ENCODE measurements at places on chromosomes 2 and 18.

DNA sequence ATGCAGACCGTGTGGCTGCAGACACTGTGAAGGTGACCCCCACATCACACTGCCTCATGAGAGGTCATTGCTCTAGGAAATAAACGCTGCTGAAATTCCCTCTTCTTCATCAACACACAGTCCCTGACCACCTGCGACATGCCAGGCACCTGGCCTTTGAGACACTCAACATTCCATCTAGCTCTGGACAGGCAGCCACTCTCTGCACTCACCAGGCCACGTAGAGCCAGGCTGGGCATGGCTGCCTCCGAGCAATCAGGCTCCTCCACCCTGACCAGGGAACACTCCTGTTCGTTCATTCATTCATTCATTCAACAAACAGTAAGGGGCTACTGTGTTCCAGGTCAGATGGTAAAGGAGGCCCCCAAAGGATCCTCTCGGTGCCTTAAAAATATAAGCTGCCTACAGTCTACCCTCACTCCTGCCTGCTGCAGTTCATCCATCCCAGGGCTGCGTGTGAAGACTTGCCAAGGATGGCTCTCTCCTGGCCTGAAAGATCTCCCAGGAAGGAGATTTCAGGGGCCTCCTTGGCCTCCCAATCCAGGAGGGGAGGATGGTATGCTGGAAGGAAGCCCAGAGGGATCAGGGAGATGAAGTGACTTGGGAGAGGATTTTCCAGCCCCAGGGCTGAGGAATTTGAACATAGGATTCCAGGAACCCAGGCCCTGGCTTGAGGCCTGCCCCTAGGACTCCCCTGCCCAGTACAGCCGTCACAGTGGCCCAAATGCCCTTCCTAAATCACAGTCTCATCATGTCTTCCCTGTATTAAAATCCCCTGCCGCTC is 66.7 kb downstream of the TNS1 start:
- DNase-seq = no peak

- no peak for DNase-seq
Measured at GRCh38 chr2:240236217-240237111, 96.0 kb upstream of the OTOS start.

GRCh38 chr2:134855709-134856108 is 17.3 kb downstream of the ACMSD start:
- no peak for DNase-seq

GRCh38 chr2:168371273-168372019 is 84.6 kb upstream of the CERS6 start:
- DNase-seq = no peak

GRCh38 chr2:177264209-177264692 is 276 bp downstream of the NFE2L2 start:
- no peak for DNase-seq

DNA sequence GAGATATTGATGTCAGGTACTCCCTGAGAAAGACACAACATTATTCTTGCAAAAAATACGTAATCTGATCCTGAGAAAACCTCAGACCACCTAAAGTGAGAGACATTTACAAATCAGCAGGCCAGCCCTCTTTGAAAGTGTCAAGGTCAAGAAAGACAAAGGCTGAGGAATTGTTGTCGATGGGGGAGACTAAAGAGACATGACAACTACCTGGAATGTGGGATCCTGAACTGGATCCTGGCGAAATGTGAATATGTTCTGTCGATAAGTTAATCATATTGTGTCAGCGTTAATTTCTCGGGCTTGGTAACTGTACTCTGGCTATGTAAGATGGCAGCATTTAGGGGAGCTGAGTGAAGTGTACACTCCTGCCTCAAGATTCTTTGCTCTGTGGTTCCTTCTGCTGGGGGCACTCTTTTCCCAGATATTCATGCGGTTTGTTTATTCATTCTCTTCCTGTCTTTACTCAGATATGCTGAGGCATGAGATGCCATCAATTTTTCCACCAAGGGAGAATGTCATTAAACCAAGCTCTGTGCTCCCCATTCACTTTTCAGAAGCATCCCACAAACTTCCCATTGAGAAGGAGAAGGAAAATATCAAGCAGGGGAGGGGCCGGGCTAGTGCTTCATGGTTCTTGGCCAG is 154.9 kb downstream of the CAPN13 start:
- DNase-seq = no peak

Data from CD4-positive, alpha-beta T cell treated with Interleukin-1 beta for 1 hour (primary cell).